ENCODE measurements at places on chromosomes 4 and X.
A peak's percentile ranks its signal among the peaks of the same experiment; 100 is the strongest.

GRCh38 chrX:78693012-78693411 lies 33.9 kb upstream of the RTL3 start:
- no peak for DNase-seq

DNA sequence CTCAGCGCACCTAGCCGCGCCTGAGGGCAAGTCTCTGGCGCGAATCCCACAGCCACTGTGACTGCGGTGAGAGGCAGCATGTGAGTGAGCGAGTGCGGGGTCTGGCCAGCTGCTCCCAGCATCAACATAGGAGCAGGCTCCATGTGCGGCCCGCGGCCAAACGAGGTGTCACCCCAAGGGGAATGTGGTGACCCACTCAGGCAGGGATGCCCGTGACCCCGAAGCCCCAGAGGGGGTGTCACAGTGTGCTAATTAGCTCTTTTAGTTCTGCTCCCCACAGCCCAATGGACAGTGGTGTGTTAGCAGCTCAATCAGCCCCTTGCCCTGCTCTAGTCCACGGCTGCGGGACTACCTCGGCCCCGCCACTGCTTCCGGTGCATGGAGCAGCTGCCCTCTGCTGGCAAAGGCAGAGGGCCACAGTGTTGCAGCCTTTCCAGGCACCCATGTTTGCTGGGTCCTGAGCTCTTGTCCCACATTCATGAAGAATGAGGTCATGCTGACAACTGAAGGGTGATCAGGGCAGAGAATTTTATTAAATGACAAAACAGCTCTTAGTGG lies 61.4 kb downstream of the AGA start:
- no peak for DNase-seq

- no peak for DNase-seq
These were observed 1.4 kb downstream of the GATA1 start for GRCh38 chrX:48787505-48788443.

- no peak for DNase-seq
These were observed 126.1 kb downstream of the SPRY1 start for GRCh38 chr4:123522646-123523045.

GRCh38 chrX:101407167-101407747 lies 468 bp downstream of the GLA start:
- no peak for DNase-seq

DNA sequence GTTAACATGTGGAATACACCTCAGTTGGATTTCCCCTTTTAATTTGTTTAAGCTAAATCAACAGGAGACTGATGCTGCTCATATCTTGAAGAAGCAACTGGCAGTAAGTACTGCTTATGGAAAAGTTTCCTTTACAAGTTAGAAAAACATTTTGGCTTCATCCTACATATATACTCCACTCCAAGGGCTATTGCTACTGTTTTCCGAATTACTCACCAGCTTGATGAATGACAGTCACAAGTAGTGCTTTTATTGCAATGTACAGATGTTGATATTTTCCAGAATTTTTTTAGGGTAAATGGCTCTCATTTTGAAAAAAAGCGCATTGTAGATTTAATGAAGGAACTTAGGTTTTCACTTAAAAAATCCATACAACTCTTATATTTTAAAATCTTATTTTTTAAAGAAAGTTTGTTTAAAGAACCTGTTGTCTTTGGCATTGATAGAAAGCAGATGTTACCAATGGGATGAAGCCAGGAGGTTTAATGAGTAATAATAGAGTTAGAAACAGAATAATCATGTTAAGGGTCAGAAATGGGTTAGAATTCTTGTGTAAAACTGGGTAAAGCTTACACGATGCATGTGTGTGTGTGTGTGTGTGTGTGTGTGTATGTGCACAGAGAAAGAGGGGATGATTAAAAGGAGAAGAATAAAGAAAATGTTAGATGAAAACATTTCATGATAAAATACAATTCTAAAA lies 272.9 kb downstream of the CFAP299 start:
- no peak for DNase-seq

- DNase-seq, result no peak
These were observed 1008.1 kb upstream of the TENM3 start for GRCh38 chr4:181234951-181235680.

DNA sequence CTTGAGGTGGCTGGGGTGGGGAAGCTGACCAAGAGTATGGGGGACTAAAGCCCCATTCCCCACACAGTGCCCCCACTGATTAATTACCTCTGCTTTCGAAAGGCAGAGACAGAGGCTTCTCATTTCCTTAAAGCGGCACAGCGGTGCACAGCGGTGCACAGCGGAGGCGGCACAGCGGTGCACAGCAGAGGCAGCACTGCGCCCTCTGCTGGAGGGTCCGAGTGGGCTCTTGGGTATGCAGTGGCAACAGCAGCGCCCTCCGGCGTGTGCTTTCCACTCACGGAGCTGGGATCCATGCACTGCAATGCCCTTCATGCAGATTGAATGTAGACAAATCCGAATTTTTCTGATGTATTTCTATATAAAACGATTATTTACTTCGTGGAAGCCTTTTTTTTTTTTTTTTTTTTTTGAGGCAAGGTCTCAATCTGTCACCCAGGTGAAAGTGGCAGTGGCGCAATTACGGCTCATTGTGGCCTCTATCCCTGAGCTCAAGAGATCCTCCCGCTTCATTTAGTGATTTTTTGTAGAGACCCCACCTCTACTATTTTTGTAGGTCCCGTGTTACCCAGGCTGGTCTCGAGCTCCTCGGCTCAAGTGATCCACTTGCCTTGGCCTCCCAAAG lies 19.7 kb upstream of the PRPS2 start:
- peak; percentile 47 for DNase-seq

DNA sequence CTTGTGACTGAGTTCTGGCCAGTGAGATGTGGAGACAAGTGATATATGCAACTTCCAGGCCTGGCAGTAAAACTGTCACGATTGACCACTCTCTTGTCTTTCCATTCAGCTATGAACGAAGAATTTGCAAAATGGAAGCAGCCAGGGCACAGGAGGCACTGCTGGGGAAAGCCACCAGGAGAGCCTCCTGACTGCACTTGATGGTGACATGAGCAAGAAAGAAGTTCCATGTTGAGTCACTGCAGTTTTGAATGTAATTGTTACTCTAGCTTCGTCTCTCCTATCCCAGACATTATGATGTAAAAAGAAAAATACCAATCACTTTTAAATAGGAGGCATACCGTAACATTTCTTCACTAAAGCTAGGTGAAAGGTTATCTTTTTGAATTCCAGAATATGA lies 32.4 kb upstream of the ZCCHC4 start:
- no peak for DNase-seq

GRCh38 chrX:85630901-85631300 lies 251.4 kb upstream of the POF1B start:
- DNase-seq, result no peak

- DNase-seq, result no peak
These were observed 22.8 kb upstream of the MAML3 start for GRCh38 chr4:140176735-140177134.

DNA sequence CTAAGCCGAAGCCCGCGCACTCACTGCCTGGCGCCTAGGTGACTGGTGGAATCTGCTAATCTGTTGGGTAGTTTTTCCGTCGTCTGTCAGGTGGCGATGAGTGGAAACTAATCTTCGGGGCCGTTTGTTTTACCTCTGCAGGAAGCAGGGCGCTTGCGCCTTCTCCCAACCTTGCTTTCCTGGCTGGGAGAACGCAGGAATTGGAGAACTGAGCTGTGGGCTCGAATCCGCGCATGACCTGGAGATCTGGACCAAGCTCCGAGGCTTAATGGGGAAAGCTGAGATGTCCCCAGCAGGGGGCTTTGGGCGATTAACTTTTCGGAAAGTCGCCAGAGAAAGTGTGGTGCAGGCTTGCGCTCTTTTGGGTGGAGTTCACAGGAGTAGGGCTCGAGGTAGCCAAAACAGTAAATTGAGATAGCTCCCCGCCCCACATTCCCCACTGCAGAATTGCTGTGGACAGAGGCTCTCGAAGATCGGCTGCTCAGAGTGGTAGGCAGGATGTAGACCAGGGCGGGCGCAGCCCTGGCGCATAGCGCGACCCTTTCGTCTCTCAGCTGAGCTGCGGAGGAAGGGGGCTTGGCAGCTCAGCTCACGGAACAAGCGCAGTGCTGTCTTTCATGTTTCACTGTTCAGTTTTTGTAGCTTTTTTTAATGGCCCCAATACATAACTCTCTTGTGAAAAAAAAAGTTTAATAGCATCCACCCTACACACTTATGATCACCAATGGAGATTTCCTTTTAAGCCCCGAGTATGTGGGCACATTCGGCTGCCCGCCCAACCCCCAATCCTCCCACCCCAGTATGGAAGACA lies 2.7 kb upstream of the FGF5 start:
- DNase-seq, result no peak

GRCh38 chr4:173171987-173172386 lies 3.4 kb downstream of the GALNT7 start:
- no peak for DNase-seq

DNA sequence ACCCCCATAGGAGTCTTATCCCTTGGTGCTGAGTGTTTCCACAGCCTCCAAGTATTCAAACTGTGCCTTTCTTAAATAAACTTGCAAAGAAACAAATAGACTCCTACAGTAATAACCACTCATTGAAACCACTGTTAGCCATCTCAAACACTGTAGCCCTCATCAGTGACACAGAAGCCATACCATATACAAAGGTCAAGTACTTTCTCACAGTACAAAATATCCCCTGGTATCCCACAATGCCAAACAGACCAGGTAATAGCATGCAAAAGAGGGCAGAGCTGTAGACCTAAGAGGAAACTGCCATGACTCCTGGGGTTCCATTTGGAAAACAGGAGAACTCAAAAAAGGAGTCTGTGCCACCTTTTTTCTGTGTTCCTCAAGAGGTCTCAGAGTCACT lies 173.8 kb upstream of the PPP1R2C start:
- no peak for DNase-seq

- no peak for DNase-seq
These were observed 1.1 kb upstream of the ATP11C start for GRCh38 chrX:139933904-139934303.

- no peak for DNase-seq
These were observed 13.1 kb upstream of the EOLA1 start for GRCh38 chrX:149527705-149528104.

DNA sequence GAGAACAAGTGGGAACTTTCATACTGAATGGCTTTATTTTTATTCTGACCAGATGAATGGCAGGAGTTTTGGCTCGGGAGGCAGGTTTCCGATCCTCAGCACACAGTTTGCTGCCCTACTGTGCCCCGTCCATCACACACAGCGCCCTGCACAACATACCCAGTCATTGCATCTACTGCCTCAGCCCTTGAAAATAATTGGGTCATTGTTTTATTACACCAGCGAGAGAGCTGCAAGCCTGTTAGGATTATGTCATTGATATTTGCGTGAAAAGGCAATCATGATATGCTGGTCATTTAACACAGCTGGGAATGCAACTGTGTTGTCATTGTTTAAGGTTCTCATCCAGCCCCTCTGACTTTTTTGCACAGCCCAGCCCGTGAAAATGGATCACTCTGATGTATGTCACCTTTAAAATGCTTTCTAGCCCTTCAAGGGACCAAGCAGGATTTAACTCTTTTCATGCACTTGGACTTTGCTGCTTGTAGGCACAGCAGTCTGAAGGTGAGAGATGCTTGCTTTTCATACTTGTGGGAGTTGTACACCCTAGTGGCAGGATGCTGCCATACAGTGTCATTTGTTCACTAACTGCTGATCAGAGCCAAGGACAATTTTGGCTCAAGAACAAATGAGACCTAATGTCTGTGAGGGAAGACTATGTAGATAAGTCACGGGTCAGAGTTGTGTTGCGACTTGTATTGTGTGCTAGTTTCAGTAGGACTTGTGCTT lies 62.3 kb downstream of the RTL9 start:
- DNase-seq, result no peak

- no peak for DNase-seq
These were observed 63.8 kb downstream of the FAM47B start for GRCh38 chrX:35006361-35006760.
